ENCODE measurements at places on chromosomes 2 and 18.

DNA sequence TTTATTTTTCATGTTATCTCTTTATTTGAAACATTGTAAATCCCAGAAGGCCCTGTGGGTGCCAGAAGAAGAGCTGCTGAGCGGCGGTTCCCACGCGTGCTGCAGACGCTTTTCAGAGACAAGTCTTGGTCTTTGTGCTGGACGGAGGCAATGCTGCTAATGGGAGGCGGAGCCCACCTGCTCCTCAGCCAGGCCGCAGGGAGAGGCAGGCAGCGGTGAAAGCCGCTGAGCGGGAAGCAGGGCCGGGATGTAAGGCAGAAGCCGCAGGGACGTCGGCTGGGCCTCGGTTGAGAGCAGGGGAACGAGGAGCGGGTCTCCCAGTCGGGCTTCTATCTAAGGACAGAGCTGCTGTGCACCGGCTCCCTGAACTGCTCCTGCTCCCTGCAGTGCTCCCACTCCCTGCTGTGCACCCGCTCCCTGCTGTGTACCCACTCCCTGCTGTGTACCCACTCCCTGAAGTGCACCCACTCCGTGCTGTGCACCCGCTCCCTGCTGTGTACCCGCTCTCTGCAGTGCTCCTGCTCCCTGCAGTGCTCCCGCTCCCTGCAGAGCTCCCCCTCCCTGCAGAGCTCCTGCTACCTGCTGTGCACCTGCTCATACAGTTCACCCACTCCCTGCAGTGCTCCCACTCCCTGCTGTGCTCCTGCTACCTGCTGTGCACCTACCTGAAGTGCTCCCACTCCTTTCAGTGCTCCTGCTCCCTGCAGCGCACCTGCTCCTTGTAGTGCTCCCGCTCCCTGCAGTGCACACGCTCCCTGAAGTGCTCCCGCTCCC, 16.4 kb downstream of the TMEM18 start:
- no peak for DNase-seq

- DNase-seq, result no peak
These were observed 103.8 kb downstream of the GAREM1 start for GRCh38 chr18:32366586-32367538.

DNA sequence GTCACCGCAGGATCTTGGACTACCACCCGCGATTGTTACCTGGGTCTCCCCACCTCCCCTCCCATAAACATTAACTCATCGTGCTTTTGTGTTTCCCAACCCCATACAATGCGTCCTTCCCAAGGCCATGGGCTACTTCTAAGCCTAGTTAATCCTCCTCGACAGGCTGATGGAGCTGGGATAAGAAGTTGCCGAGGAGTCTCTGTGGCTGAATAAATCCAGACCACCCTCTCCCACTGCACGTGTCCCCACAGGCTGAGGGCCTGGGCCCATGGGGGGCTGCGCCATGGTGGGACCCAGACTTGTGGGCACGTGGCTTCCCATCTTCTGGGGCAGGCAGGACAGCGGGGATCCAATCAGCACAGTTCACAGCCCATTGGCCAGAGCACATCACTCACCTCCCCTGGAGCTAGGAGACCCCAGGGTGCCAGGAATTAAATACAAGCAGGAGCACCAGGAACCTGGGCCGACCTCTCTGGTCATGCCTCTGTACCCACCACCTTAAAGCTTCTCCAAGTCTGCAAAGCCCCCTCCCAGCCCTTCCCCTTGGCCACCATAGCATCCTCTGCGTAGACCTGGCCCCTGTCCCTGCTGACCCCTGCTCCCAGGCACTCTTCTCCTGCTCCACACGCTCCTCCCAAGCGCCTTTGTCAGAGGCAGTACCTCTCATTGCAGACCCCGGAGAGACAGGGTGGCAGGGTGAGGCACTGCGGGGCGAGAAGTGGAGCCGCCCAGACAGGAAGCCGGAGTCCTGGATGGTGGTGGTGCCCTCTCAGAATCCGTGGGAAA, 51.0 kb upstream of the ID2 start:
- DNase-seq, result no peak

- DNase-seq, result no peak
These were observed 34.6 kb upstream of the SP9 start for GRCh38 chr2:174300114-174300513.

DNA sequence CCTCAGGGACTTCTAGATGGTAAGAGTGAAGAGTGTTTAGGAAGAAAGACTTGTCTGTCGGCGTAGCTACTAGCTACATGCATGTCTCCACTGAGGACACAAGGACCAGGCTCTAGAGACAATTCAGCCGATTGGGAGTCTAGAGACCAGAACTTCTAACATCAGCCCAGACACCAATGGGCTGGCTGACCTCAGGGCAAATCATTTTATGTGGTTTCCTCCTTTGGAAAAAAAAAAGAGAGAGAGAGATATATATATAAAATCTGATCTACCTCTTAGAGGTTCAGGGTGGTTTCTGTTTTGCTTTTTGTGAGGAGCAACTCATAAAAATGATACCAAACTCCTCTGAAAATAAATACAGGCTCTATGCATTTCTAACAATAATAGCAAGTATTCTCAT, 212.8 kb downstream of the BCL2 start:
- DNase-seq, result peak; percentile 36

All from GM13977 (cell line).